Activated T-cell treated with anti-CD3 and anti-CD28 coated beads for 24 hours (primary cell): ENCODE measurements at places on chromosomes 7 and 10.

DNA sequence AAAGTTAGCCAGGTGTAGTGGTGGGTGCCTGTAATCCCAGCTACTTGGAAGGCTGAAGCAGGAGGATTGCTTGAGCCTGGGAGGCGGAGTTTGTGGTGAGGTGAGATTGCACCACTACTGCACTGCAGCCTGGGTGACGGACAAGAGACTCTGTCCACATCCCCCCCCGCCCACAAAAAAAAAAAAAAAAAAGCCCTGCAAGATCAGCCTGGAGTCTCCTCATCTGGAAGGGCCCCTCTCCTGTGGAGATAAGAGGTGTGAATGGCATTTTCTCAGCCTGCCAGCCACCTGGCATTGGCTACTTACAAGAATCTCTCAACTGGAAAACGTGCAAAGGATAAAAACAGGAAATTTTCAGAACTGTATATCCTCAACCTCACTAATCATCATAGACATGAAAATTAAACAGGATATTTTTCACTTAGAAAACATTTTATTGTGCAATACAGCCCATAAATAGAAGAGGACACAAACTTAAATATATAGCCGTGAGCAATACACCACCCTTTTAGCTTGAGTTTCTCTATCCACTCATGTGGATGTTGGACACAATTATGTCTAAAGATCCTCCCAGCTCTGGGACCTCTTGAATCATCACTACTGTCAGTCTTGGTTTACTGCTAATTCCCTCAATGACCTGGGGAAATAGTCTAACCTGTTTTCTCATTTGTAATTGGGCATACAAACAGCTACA, 11.3 kb upstream of the TSPAN15 start:
- DNase-seq: no peak

GRCh38 chr10:58780476-58780875, 267.8 kb downstream of the BICC1 start:
- no peak for DNase-seq

DNA sequence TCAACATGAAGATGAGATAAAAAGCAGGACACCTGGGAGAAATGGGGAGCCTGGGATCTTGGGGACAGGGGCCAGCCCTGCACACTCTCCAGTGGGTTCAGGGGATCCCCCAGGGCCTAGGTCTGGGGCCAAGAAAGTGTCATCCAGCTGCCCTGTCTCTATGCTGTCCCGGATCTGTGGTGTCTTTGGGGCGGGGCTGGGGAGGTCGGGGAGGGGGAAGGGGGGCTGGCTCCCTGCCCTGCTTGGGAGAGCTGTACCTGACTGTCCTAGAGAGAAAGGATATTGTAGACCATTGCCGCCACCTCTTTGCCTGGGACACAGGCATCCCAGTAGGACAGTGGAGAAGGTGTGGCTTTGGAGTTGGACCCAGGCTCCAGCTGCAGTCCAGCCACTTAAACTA, 7.0 kb upstream of the SPACDR start:
- DNase-seq: no peak

DNA sequence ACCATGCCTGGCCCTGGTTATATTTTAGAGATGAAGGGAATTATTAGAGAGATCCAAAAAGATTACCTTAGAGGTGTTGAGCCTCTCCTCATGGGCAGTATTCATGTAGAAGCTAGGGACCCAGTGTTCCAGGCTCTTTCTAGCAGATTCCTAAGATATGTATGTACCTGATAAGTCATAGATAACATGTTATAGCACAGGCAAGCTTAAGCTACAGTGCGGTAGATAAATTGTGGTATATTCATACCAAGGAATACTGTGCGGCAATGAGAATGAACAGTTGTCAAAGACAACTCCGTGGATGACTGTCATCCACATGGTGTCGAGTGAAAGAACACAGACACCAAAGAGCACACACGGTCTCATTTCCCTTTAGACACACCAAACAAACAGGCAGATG, 53.1 kb downstream of the TACR2 start:
- DNase-seq: no peak
